ENCODE measurements at places on chromosomes 7 and 10. TPM values are rescaled to one million over a fixed set of nuclear protein-coding genes. Genes with fewer than 3 reads are reported as not detected.

ZNF425 gene
- 1.6 TPM for total RNA-seq

ASB15 gene
- not detected for total RNA-seq

DLG5 gene
- 158 TPM for total RNA-seq

TAS2R5 gene
- 0.26 TPM for total RNA-seq

PON1 gene
- total RNA-seq = not detected

ALOX5 gene
- total RNA-seq = 0.11 TPM
